ENCODE measurements at places on chromosomes 5 and 9.

- no peak for DNase-seq
These were observed 18.1 kb upstream of the MACROH2A1 start for GRCh38 chr5:135417083-135417482.

GRCh38 chr5:14397717-14398116, 183.9 kb upstream of the OTULINL start:
- DNase-seq = peak; percentile 76

DNA sequence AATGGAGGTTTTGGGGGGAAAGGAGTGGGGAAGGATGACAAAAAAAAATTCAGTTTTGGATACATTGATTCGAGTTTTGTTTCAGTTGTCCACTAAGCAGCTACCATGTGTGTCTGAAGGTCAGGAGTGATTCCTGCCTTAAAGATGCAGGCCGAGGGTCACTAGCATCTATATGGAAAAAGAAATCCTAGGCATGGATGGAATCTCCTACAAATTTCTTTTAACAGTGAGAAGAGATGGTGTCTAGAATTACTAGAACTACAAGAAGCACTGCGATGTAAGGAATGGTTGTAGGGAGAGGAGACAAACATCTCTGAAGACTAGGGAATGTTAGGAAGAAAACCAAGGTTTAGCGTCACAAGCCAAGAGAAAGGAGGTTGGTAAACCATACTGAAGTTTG, 19.6 kb upstream of the TRIO start:
- no peak for DNase-seq

- DNase-seq = peak; percentile 79
These were observed 95.6 kb downstream of the ESM1 start for GRCh38 chr5:54889826-54890225.

GRCh38 chr5:93594591-93595419, 11.8 kb downstream of the NR2F1 start:
- peak; percentile 91 for DNase-seq

- DNase-seq = peak; percentile 89
These were observed 42.8 kb upstream of the EGFL7 start for GRCh38 chr9:136619742-136620440.

- peak; percentile 96 for DNase-seq
These were observed 73.8 kb upstream of the IL17B start for GRCh38 chr5:149452665-149453617.

- DNase-seq = peak; percentile 78
These were observed 168.8 kb downstream of the RAPGEF6 start for GRCh38 chr5:131466171-131466766.

GRCh38 chr5:168646335-168646734, 67.2 kb upstream of the PANK3 start:
- no peak for DNase-seq

DNA sequence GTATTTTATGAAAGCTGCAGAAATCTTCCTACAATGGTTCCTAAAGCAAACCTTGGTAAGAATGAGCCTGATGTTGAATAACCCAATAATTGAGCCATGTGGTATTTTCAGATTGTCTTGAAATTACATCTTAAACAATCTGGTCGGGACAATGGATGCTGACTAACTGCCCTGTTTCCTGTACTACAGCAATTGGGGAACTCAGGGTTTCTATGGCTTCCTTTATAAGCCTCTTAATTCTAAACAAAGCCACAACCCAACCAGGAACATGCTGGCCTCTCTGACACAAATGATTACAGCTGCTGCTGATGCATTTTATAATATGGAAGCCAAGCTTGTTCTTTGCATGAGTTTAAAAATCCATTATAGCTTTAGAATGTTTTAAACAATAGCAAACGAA, 30.2 kb downstream of the PTPN3 start:
- DNase-seq = no peak

DNA sequence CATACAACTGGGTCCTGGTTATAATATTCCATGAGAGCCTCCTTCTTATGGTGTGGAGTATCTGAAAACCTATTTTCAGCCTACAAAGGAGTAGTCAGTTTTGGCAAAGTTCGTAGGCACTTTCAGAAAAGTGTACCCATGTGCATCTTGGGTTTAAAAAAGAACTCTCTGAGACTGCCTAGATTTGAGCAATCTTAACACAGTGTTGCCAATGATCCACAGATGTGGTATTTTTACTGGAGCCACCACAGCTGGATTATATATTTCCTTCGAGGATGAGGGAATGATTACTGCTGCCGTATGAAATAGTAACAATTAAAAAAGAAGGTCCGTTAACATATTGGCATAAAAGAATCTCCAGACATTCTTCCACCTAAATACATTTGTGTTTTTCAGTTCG, 1.1 kb downstream of the PALM2AKAP2 start:
- DNase-seq = peak; percentile 8

DNA sequence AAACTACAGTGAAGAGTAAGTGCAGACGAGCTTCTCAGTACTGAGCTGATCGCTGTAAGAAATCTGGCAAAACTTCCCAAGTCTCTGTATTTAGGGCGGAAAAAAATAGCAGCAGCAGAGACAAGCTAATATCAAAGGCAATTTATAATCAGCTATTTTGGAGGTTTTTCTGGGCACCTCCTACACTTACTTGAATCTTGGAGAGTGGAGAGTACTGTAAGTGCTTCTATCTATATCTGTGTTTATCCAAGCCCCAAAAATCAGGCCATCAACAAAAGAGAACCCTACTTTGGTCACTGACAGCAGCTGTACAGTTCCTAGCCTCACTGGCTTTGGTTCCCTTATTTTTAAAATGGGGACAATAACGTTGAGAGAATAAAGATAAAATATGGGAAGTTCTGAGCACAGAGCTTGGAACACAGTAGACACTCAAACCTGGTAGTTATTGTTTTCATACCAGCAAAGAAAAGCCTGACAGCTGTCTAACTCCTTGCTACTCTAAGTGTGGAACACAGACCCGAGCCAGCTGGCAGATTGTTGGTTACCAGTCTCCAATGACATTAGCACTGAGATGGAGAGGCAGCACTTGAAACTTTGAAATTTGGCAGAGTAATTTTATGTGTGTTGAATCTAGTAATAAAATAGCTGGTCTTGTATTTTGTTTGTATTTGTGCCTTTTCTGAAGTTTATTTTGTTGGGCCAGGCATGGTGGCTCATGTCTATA, 96.0 kb upstream of the SLC28A3 start:
- no peak for DNase-seq

GRCh38 chr9:124583134-124583533, 75.9 kb upstream of the NR5A1 start:
- no peak for DNase-seq

DNA sequence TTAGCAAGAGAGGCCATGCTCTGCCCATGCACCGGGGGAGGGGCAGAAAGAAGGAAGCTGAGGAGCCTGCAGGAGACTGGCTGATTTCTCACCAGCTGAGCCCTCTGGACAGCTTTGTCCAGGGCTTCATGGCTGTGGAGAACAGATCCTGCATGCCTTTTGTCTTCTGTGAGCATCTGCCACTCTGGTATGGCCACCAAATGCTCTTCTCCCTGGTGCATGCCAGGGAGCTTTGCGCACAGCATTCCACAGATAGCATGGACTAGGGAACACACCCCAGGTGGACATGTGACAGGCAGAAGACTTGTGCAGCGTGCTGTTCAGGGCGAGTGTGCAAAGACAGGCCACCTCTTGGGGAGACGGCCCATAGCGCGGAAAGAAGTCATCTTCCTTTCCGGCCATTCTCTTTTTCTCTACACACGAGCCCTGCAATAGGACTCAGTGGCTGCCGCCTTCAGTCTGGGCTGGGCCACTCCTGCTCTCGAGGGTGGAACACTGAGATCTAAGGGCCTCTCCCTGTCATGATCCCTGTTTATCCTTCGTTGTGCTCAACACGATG, 56.7 kb downstream of the GADD45G start:
- DNase-seq = no peak

DNA sequence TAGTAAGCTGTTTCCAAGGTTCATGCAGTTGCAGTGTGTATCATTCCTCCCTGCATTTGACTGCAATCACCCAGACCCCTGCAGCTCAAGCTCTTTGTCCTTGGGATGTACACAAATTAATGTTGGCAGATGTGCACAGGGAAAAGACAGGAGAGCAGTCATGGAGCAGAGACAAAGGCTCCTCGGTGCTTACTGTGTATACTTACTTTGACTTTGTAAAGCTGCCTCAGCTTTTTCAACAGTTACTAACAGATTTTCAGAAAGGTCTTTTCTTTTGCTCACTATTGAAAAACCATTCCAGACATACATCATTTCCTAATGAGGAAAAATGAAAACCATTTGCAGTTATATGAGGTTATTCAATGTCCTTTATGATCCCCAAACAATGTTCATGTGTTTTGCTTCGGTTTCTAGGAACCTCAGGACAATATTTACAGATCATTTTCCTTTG, 124.9 kb downstream of the TTC39B start:
- no peak for DNase-seq

DNA sequence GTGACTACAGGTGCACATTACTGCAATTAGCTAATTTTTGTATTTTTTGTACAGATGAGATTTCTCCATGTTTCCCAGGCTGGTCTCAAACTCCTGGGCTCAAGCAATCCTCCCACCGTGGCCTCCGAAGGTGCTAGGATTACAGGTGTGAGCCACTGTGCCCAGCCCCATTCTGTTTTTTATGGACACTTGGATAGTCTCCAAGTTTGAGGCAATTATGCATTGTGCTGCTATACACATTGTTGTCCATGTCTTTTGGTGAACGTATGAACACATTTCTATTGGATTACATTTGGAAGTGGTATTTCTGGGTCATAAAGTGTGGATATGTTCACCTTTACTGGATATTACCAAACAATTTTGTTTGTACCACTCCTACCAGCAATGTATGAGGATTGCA, 22.4 kb upstream of the PLPP1 start:
- no peak for DNase-seq

Measured in choroid plexus epithelial cell (primary cell).